ENCODE measurements at places on chromosomes 13 and 19. TPM values are rescaled to one million over a fixed set of nuclear protein-coding genes. Genes with fewer than 3 reads are reported as not detected.
A peak's percentile ranks its signal among the peaks of the same experiment; 100 is the strongest.

DNA sequence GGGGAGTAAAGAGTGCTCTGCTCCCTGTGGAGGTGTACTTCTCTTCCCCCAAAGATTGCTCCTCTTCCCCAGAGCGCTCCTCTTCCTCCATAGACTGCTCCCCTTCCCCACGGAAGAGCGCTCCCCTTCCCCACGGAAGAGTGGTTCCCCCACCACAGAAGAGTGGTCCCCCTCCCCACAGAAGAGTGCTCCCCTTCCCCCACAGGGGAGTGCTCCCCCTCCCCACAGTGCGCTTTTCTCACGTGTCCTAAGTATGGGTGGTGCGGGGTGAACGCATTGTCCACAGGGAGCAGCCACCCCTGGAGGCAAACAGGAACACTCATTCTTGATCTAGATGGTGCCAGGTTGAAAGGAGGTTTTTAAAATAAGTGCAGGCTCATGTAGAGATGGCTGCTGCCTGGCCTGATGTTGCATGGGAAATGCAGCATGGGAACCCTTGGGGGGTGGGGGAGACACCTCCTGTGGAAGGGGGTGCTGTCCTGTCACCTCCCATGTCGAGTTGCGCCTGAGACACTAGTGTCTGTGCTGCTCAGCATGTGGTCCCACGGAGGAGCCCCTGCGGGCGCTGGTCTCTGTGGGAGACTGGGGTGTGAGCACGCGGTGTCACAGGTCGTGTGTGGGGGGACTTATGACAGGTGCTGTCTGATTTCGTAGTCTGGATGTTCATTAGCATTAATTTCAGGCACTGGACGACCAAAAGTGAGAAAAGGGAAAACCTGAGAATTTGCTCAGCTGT is 52.2 kb downstream of the ATP11A start:
- no peak for DNase-seq

DNA sequence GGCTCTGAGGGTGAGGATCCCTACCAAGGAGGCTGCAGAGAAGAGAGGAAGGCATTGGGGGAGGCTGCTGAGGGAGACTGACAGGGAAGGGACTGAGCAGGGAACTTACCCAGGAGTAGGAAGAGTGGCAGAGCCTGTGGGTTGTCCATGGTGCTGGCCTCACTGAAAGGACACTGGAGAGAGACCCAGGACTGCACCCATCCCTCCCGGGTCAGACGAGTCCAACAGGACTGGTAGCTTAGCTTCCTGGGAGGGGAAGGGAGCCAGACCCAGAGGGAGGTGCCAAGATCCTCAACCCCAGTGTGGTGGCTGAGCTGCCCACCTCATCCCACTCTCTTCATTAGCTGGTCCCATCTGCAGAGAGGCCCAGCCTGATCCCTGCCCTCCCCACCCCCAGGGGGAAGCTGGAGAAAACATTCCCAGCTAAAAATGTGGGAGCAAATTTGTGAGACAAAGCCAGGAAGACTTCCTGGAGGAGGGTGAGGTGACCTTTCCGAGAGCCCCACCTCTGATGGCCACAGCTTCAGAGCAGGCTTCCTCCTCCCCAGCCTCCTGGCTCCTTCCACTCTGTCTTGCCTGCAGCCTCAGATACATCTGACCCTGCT is at the start of gene VSIG10L:
VSIG10L (minus strand) TSS at position 164 of the 605 bp plus-strand sequence; CDS start at position 149, 15 bp downstream.
- peak; percentile 39 for DNase-seq

GRCh38 chr13:97810152-97810551 is 143.3 kb upstream of the IPO5 start:
- no peak for DNase-seq

DNA sequence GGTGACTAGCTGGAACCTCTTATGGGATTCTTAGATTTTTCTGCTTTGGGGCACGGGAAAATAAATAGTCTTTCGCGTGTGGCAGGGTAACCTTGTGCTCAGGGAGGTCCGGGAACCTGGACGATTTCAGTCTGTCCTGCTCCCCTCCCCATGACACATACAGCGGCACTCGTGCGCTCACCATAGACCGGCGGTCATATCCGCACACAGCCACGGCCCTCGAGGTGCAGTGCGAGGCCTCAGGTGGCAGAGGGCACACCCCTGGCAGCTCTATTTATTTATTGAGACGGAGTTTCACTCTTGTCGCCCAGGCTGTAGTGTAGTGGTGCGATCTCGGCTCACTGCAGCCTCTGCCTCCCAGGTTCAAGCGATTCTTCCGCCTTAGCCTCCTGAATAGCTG is 3.0 kb downstream of the ONECUT3 start:
- DNase-seq: no peak

Gene PRTN3
- total RNA-seq: not detected

All from psoas muscle (tissue), 8 donors.